ENCODE measurements at places on chromosomes 5 and 9. TPM values are rescaled to one million over a fixed set of nuclear protein-coding genes. Genes with fewer than 3 reads are reported as not detected.

PCDHB12 gene
- 0.28 TPM for total RNA-seq

PDE6A gene
- total RNA-seq: not detected

OSMR gene
- total RNA-seq: 109 TPM

MSX2 gene
- total RNA-seq: 1.1 TPM

PFN3 gene
- total RNA-seq: not detected

PAEP gene
- not detected for total RNA-seq

TRAF1 gene
- total RNA-seq: 2.3 TPM

SPINK13 gene
- total RNA-seq: not detected

GFI1B gene
- total RNA-seq: not detected

PCDHB5 gene
- 3.1 TPM for total RNA-seq

CCNH gene
- total RNA-seq: 73.6 TPM

PCA3 gene
- under 0.01 TPM for total RNA-seq

TEX48 gene
- not detected for total RNA-seq

SH3RF2 gene
- 1.5 TPM for total RNA-seq

CLINT1 gene
- total RNA-seq: 85.1 TPM

GABRP gene
- total RNA-seq: under 0.01 TPM

CDK5RAP2 gene
- 26.5 TPM for total RNA-seq

KIF3A gene
- 11.6 TPM for total RNA-seq

SPATA31A3 gene
- total RNA-seq: not detected

IL7R gene
- 13.2 TPM for total RNA-seq

AGGF1 gene
- total RNA-seq: 27.8 TPM

Data from regular cardiac myocyte (primary cell).